ENCODE measurements at places on chromosomes 12 and 14.

- DNase-seq, result no peak
Observed at GRCh38 chr12:98296462-98297079, 218.8 kb upstream of the TMPO start.

GRCh38 chr14:52166822-52167221, 98.0 kb upstream of the NID2 start:
- DNase-seq, result no peak

- DNase-seq, result no peak
Observed at GRCh38 chr12:30286345-30286926, 409.2 kb downstream of the IPO8 start.

DNA sequence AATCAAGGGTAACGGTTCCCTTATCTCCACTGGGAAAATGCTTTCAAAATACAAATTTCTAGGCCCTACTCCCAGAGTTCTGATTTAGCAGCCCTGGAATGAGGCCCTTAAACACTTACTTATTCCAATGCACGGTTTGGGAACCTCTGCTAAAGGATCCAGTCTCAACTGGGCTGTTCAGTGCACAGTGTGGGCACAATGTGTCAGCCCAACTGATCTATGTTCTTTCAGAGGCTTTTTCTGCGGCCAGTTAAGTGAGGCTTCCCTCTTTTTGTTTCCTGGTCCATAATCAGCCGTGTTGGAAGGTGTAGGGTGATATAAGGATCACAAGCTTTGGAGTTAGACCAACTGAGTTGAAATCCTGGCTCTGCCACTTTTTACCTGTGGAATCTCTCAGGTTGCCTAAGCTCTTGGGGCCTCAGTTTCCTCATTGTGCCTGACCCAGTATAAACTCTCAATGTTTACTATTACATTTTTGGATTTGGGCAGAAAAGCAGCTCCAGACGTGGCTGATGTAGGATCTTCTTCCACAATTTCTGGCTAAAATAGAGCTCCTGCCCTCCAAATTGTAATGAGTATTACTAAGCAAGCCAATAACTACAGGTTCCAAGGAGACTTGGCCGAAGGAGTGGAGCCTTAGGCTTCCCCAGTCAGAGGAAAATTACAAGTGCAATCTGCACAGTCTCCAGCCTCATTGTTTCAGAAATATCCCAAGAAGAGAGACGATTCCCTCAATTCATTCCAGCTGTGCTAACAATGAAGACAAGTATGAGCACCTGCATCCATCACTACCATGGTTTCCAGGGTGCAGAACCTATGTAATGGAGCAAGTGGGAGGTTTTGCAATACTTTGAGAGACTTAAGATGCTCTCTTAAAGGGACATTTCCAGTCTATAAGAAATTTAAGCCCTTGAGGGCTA, 2.3 kb upstream of the ANGEL1 start:
- DNase-seq, result no peak

DNA sequence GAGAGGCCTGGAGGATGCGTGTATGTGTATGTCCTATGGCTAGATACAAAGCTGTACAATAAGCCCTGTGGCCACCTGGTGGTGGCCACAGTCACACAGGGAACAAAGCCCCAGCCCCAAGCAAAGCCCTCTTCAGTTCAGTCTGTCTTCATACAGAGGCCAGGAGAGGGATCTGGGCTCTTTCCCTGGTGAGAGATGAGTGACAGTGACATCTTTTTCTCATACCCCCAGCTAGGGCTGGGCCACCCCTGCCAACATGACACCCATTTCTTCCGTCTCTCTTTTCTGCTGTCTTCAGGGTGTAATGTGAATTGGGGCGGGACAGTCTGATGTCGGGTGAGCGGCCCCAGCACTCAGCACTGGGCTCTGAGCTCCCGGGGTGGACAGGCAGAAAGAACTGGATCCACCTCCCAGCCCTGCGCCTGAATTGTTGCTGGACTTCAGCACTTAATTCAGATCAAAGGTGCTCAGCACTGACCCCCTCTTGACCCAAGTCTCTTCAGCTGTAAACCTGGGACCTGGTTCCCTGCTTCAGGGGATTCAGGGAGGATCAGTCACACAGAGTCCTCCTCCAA, 59.8 kb downstream of the SERPINA3 start:
- DNase-seq, result no peak

GRCh38 chr14:50037852-50038251, 78.5 kb downstream of the VCPKMT start:
- DNase-seq, result peak; percentile 40

DNA sequence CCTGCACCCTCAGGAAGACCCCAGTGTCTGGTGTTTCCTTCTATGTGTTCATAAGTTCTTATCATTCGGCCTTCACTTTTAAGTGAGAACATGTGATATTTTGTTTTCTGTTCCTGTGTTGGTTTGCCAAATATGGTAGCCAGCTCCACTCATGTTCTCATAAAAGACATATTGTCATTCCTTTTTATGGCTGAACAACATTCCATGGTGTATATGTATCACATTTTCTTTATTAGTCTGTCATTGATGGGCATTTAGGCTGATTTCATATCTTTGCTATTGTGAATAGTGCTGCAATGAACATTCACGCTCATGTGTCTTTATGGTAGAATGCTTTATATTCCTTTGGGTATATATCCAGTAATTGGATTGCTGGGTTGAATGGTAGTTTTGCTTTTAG, 645.1 kb downstream of the SLC16A7 start:
- DNase-seq, result no peak

- no peak for DNase-seq
Observed at GRCh38 chr12:12477532-12477890, 85.2 kb downstream of the DUSP16 start.

- DNase-seq, result no peak
Observed at GRCh38 chr14:54794796-54795195, 107.8 kb downstream of the GCH1 start.

GRCh38 chr14:24315243-24315806, 4.0 kb downstream of the LTB4R start:
- DNase-seq, result no peak

DNA sequence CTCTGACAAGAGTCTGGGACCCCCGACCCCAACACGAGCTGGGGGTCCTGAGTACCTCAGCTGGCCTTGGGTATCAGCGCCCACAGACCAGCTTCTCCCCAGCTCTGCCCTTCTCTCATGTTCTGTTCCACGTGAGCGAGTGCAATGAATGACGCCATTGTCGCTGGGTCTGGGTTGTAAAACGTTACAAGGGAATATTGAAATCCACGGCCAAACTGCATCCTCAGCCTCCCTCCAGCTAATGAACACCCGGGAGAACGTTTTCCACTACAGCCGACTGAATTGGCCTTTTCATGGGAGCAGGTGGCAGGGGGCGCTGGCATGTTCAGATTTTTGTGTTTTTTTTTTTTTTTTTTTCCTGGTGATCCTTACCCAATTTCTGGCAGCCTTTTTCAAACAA, 34.7 kb downstream of the TBX5 start:
- no peak for DNase-seq

- no peak for DNase-seq
Observed at GRCh38 chr12:3328081-3328480, 162.9 kb upstream of the PRMT8 start.

- peak; percentile 66 for DNase-seq
Observed at GRCh38 chr12:28253161-28253641, 62.9 kb downstream of the CCDC91 start.

GRCh38 chr14:35858521-35859209, 32.5 kb downstream of the BRMS1L start:
- no peak for DNase-seq

DNA sequence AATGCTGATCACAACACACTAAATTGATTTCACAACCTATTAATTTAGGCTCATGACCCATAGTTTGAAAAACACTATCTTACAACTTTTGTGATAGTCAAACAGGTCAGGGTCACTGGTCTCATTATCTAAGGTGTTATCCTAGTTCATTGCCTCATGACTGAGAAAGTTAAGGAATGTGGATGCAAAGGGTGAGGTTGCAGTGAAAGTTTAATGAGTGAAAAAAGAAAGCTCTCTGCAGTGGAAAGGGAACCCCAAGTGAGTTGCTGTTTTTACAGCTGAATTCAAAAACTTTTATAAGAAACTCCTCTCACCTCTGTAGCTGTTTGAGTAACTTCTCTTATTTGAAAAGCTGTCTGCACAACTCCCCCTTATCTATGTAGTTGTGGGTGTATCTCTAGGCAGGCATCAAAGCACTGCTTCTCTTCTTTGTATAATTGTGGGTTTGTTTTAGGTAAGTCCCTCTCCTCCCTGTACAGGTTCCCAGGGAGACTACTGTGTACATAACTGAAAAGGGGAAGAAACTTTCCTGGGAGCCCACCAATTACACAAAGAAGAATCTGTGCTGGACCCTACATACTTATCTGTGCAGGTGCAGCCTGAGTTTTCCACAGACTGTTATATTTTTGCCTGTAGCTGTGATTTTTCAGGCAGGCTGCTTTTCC, 18.9 kb downstream of the DNAL1 start:
- no peak for DNase-seq

DNA sequence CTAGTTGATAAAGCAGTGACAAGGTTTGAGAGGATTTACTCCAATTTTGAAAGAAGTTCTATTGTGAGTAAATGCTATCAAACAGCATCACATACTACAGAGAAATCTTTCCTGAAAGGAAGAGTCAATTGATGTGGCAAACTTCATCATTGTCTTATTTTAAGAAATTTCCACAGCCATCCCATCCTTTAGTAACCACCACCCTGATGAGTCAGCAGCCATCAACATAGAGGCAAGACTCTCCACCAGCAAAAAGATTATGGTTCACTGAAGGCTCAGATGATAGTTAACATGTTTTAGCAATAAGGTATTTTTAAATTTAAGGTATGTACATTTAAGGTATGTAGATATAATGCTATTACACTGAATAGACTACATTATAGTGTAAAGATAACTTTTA, 122.1 kb upstream of the ARHGAP5 start:
- DNase-seq, result no peak
